Liver (tissue), 10 donors: ENCODE measurements at places on chromosomes 5 and 9. TPM values are rescaled to one million over a fixed set of nuclear protein-coding genes. Genes with fewer than 3 reads are reported as not detected.

PCSK5 gene
- 3.6 TPM for total RNA-seq

DNA sequence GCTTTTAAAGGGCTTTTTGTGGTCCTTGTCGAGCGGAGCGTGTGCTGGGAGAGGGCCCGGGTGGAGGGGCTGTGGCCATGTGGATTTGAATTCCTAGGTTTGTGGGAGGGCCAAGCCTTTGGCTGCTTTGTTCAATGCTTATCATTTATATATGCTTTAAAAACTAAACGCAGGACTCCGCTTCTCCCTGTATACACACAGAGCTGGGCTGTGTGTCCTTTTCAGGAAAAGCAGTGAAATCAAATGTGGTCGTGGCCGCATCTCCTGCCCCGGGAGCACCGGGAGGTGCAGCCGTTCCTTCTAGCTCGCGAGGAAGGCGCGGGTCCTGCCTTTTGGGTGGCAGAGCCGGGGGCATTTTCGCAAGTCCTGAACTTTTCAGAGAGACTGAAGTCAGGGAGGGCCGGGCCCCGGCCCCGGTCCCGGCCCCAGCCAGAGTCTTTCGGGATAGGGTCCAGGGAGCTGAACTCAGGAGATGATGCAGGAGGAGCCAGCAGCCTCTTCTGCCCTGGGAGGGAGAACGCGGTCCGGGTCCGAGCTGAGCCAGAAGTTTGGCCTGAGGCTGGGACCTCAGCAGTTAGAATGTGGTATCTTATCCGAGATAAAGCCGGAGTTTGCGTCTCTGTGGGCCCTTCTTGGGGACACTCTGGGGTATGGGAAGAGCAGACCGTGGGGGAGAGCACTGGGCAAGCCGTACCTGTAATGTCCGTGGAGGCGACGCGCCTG, 158.8 kb downstream of the C9orf152 start:
- no peak for DNase-seq

TNC gene
- 1.7 TPM for total RNA-seq

- no peak for DNase-seq
Measured at GRCh38 chr9:104863180-104863883, 64.6 kb downstream of the ABCA1 start.

DNA sequence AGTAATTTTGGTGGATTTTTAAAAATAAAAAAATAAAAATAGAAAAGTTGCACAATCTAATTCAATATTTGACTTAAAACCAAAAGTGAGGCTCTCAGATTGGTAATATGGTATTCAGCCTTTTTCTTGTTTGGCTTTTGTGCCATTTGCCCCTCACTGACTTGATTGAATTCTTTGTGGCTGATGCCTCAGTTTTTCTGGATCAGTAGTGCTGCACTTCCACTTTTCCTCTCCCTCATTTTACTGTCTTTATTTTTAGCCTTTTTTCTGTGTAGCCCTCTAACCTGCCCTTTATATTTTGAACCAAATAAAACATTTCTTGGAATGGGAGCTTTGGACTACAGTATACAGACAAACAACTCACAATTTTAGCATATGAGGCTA, 3.8 kb upstream of the MSMP start:
- DNase-seq = no peak

SLC6A18 gene
- not detected for total RNA-seq

HMMR gene
- 0.33 TPM for total RNA-seq

- no peak for DNase-seq
Measured at GRCh38 chr5:27252911-27253310, 214.5 kb upstream of the CDH9 start.

DNA sequence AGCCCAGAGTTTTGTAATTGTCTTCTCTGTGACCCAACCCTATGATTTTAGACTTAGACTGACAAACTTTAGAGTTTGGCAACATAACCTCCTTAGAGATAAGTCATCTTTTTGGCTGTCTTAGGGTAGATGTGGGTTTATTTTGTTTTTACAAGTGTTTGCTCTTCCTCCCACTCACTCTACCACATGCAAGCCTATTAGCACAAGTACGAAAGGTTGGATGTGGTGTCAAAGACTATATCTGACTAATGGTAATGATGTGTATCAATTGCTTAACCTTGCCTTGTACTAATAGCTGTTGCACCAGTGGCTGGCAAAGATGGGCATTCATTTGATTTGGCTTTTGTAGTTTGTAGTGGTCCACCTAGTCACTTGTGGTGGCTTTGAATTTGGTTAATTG, 46.5 kb downstream of the SLC25A46 start:
- no peak for DNase-seq

GRCh38 chr5:45639040-45639439, 57.1 kb downstream of the HCN1 start:
- no peak for DNase-seq

- no peak for DNase-seq
Measured at GRCh38 chr5:172485511-172486202, 31.3 kb upstream of the SH3PXD2B start.

- no peak for DNase-seq
Measured at GRCh38 chr9:26170190-26170589, 491.9 kb upstream of the TUSC1 start.
